Activated CD4-positive, alpha-beta T cell treated with anti-CD3 and anti-CD28 coated beads for 36 hours (primary cell): ENCODE measurements at places on chromosomes 11 and 22. TPM values are rescaled to one million over a fixed set of nuclear protein-coding genes. Genes with fewer than 3 reads are reported as not detected.

The OR10A6 gene
- total RNA-seq = not detected

The MRGPRX4 gene
- total RNA-seq = not detected

- DNase-seq = no peak
Measured at GRCh38 chr22:31892080-31892433, 52.3 kb upstream of the YWHAH start.

The OR8D4 gene
- not detected for total RNA-seq

The DLG2 gene
- 1.7 TPM for total RNA-seq

DNA sequence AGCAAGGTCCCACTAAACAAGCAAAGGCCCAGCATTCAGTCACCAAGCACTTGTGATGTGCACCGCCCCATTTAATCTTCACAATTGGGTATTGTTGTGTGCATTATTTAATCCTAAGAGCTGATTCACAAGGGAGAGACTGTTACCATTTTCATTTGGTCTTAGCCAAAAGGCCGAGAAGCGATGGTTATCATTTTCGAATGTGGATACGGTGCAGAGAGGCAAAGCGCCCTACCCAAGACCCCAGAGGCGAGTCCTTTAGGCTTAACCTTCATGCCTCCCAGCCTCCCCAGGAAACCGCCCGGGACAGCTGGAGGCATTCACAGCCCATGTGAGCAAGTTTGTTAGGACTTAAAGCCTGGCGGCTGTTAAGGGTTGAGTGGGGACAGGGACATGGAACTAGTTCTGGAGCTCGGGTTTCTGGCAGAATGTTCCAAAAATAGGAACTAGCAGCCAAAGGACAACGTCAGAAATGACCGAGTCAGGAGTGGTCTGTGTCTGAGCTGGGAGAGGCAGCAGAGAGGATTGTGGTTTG, 13.0 kb upstream of the UPK3A start:
- DNase-seq = no peak

GRCh38 chr11:14179116-14179820, 179.7 kb downstream of the RRAS2 start:
- no peak for DNase-seq

DNA sequence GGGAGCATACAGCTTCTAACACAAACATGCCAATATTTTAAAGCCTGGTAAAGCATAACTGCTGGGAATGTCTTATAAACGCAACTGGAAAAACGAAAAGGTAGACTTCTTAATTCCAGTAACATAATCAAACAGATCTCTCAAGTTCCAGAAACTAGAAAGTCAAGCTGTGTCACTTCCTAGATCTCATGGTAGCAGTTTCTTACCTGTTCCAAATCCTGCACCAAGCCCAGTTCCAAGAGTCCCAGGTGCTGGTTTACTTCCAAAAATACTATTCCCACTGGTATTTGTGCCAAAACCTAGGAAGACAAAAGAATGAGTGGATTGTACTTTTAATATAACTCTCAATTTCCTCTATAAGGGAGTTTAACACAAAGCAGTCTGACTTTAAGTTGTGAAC, 44.2 kb downstream of the NUP98 start:
- DNase-seq = no peak

DNA sequence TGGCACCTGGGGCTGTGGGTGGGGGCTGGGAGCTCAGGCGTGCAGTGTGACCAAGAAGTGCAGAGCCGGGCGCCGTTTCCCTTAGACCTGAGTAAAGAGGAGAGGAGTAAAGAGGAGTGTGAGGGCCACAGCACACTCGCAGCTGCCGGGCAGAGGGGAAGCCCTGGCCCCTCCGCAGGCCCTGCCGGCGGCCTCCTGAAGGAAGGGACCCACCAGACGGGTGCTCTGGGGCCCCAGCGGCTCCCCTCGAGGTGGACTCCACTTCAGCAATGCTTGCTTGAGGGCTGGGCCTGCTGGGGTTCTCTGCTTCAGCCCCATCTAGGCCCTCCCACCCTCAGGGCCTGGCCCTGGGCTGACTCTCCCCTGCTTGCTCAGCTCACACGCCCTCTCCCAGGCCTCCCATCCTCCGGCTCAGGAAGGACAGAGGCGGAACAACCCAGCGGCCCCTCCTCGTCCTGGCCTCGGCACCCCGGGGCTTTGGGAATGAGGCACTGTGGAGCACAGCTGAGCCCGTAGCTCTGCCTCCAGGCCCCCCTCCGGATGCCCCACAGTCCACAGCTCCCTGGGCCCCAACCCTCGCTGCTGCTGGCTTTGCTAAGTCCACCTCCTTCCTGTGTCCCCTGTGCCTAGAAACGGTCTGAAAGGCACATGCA, 1198.7 kb downstream of the BRD1 start:
- DNase-seq = no peak

DNA sequence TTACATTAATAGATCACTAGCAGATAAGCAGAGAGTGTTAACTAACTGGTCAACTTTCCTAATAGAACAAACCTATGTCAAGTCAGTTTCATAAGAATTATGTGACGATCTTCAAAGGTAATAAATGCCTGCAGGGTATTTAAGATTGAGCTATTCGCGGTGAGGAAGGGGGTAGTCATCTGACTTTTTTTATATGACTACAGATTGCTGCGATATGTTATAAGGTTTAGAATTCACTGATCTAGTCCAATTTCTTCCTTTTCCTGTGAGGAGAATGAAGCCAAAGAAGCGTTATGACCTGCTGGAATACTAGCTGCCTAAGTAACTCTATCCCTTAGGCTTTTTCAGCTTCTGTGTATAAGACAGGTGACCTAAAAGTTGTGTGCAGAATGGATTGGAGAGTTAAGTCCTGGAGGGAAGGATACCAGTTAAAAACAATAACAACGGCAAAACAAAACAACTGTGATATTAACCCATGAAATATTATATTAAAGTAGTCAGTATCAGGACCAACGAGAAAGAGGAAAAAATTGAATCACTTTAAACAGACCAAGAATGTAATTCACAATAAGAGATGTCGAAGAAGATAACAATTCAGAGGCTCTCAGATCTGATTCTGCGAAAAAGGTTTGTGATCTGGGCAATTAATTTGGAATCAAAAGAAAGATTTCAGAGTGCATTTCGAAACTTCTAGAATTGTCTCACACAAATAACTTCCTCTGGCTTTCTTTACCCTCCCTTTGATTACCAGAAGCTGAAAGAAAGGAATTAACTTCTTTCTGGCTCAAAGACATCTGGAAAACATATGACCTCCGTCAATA, 630 bp downstream of the CASP4 start:
- DNase-seq = no peak

- no peak for DNase-seq
Measured at GRCh38 chr11:117631336-117632140, 165.5 kb downstream of the DSCAML1 start.

The KCTD14 gene
- total RNA-seq = 0.21 TPM

GRCh38 chr11:13974631-13975030, 12.1 kb downstream of the SPON1 start:
- DNase-seq = no peak

DNA sequence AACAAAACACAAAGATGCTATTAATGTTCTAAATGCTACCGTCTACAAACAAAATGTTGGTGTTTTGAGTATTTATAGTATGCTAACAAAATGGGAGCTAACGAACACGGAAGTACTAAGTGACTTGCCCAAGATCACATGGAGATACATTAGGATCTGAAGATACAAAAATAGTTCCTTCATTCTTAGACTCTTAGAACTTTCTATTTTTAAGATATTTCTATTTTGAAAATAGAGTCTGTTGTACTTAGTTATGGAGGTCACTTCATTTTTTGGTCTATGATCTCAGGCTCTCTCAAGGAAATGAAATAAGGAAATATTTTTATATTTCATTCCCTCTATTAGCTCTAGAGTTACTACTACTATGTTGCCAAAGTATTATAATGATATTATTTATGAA, 64.2 kb downstream of the APOL5 start:
- DNase-seq = no peak

- no peak for DNase-seq
Measured at GRCh38 chr22:27097506-27097905, 440.1 kb downstream of the MIAT start.

The SLC22A12 gene
- total RNA-seq = not detected

DNA sequence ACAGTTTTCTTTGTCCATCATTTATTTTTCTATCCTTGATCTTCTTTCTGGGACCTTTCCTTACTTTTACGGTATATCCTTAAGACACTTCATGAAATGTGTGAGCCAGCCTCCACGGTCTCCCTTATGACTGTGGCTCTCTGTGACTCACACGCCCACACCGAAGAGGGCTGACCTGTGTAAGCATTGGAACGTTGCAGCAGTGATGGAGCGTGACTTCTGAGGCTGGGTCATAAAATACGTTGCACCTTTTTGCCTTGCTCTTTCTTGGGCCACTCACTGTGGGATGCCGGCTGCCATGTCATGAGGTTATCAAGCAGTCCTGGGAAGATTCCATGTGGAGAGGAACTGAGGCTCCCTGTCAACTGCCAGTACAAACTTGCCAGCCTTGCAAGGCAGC, 96.3 kb upstream of the RAB1B start:
- DNase-seq = peak; percentile 69

The ACAD8 gene
- 12.4 TPM for total RNA-seq

- peak; percentile 25 for DNase-seq
Measured at GRCh38 chr11:114315749-114316368, 19.7 kb downstream of the NNMT start.
